Epithelial cell of umbilical artery (primary cell): ENCODE measurements at places on chromosomes 6 and 20. TPM values are rescaled to one million over a fixed set of nuclear protein-coding genes. Genes with fewer than 3 reads are reported as not detected.

SUMO4 gene
- 0.32 and 1.7 TPM in 2 replicates for total RNA-seq

RBPJL gene
- not detected in 2 replicates for total RNA-seq

AK9 gene
- total RNA-seq, result 3.2 and 5.6 TPM in 2 replicates

PTPRA gene
- 20.8 and 30.1 TPM in 2 replicates for total RNA-seq

CPNE5 gene
- 4.6 and 5.8 TPM in 2 replicates for total RNA-seq

RBM12 gene
- total RNA-seq, result 53.6 and 58.7 TPM in 2 replicates

MYLK2 gene
- 0.15 and 0.32 TPM in 2 replicates for total RNA-seq

PROKR2 gene
- total RNA-seq, result under 0.01 TPM in 1 of 2 replicates, not detected in the other
